ENCODE measurements at places on chromosomes 6 and 20.

- no peak for DNase-seq
Observed at GRCh38 chr6:113809826-113810225, 47.3 kb upstream of the MARCKS start.

DNA sequence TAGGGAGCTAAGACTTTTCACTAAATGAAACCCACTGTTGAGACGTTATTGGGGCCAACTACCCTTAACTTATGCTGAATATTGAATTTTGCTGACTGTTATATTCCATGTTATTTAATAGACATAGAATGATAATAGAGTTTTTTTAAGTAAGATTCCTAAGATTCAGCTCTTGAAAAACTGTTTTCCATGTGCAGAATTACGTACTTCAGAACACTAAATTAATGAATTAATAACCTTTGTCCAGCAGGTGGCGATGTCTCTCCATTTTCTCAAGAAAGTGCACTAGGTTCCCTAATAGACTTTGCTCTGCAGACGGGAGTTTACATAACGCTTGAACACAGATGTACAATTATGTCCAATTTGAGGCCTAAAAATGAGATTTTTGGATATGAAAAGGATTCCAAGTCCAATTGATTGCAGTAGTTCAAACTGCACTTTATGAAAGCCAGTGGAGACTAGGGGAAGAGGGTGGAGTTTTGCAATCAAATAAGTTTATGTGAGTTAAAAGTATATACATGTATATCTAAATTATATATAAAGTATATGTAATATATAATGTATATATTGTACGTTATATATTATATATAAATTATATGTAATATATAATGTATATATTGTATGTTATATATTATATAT lies 282.1 kb downstream of the UST start:
- DNase-seq = peak; percentile 61

GRCh38 chr6:67643281-67643680 lies 991.8 kb upstream of the ADGRB3 start:
- DNase-seq = no peak

DNA sequence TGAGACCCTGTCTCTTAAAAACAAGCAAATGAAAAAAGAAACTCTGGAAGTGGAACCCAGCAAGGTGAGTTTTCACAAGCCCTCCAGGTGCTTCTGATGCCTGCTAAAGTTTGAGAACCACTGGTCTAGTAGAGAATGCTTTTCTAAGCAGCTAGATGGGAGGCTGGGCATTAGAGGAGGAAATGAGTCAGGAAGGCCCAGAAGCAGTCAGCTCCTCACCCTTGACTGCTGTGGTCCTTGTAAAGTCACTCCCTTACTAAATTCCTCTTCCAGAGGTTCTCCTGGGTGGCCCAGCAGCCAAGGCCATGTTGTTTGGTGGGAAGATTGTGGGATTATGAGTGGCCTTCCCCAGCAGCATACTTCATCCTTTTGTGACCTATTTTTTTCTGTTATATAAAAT lies 52.0 kb upstream of the FYN start:
- no peak for DNase-seq

- no peak for DNase-seq
Observed at GRCh38 chr6:117911150-117911549, 4.1 kb downstream of the SLC35F1 start.

- DNase-seq = no peak
Observed at GRCh38 chr20:59571151-59571550, 33.2 kb upstream of the PHACTR3 start.

GRCh38 chr6:87588756-87589407 lies 905 bp downstream of the RARS2 start:
- no peak for DNase-seq

GRCh38 chr6:160951187-160952030 lies 40.2 kb upstream of the MAP3K4 start:
- DNase-seq = no peak

- no peak for DNase-seq
Observed at GRCh38 chr6:32401284-32401963, 5.6 kb downstream of the BTNL2 start.

DNA sequence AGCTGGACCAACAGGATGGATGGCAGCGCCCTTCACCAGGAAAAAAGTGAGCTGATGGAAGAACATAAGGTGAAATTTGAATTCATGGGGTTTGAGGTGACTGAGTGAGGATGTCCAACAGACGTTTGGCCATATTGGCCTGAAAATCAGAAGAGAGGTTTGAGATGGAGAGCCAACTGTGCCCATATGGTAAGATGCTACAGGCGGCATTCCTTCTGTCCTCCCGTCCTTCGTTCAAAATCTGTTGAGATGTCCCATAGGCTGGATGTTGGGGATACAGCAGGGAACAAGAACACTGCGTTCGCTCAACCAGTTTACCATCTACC lies 468 bp upstream of the CMTR1 start:
- no peak for DNase-seq

DNA sequence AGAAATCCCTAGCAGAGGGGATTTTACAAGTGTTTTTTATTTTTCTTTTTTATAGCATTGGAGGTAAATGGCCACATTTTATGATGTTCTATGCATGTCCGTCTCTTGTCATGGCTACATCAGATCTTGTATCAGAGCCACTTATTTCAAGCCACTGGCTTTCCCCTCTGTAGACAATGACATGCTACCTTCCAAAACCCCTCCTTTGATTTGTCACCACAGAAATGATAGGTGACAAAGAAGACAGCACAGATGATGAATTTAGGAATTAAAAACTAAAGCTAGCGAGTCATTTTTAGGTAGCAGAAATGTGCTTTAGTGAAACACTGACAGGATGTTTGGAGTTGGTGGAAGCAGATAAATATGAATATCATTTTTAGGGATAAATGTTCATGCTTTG lies 20.8 kb downstream of the PLCB1 start:
- no peak for DNase-seq

- DNase-seq = no peak
Observed at GRCh38 chr6:92723390-92723931, 695.9 kb downstream of the EPHA7 start.

DNA sequence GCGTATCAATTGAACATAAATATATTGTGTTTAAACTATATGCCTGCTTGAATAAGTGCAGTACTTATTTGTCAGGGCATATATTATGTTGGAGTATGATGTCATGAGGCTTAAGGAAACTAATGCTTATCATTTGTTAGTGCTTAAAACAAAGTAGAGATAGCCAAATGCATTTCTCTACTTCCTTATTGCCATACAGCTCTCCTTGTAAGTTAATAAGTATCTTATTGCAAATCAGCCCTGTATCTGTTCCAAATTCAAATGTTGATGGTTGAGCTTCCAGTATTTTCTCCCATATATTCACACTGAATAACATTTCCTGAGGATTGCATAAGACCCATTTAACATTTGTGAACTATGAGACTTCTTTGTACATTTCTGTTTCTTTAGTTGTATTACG lies 57.8 kb downstream of the CARMIL1 start:
- DNase-seq = no peak

DNA sequence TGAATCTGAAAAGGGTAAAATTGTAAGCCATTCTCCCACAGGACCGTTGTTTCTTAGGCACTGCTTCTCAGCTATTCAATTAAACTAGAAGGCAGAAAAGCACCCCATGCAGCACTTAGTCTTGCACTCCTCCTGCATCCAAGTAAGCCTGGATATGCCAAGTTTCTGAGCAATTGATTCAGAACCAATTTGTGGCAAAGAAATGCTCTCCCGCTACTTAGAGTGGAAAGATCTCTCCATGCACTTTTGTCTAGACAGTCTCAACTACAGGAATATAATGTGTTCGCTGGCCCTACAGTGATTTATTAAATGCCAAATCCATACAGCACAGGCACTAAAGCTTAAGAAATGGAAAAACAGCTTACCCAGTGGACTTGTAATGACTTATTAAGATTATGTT lies 338.5 kb downstream of the HACE1 start:
- no peak for DNase-seq

DNA sequence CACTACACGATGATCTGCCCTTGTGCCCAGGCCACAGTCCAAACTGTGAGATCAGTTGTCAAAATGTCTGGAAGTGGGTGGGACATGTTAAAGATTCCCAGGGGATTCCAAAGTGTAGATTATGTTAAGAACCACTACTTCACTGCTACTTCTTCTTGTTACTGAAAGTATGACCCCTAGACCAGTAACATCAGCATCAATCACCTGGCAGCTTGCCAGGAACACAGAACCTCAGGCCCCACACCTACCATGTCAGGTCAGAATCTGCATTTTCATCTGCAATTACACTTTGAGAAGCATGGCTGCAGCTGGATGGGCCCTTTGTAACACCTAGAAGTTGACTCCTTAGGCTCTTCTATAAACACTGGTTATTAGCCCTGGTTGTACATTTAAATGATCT lies 36.1 kb downstream of the RFPL4B start:
- DNase-seq = no peak

DNA sequence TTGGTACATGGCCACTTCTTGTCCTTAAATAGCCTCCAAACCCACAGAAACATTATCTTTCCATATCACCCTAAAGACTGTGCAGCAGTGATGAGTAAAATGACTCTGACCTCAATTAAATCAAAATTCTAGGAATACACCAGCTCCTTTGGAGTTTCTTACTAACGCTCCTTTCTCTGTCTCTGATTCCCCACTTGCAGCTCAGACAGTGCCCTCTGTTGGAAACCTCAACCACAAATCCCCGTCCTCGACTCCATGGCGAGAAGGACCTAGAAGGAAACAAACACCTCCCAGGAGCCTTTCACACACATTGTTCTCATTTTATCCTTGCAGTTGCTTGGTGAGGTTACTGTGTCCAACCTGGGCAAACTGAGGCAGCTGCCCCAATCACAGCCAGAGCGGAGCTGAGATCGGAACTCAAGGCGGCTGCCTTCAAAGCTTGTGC lies 17.7 kb upstream of the PARD6B start:
- no peak for DNase-seq

- no peak for DNase-seq
Observed at GRCh38 chr6:45920819-45921511, 94.7 kb downstream of the CLIC5 start.

- no peak for DNase-seq
Observed at GRCh38 chr6:36244641-36245280, 25.1 kb upstream of the PNPLA1 start.

DNA sequence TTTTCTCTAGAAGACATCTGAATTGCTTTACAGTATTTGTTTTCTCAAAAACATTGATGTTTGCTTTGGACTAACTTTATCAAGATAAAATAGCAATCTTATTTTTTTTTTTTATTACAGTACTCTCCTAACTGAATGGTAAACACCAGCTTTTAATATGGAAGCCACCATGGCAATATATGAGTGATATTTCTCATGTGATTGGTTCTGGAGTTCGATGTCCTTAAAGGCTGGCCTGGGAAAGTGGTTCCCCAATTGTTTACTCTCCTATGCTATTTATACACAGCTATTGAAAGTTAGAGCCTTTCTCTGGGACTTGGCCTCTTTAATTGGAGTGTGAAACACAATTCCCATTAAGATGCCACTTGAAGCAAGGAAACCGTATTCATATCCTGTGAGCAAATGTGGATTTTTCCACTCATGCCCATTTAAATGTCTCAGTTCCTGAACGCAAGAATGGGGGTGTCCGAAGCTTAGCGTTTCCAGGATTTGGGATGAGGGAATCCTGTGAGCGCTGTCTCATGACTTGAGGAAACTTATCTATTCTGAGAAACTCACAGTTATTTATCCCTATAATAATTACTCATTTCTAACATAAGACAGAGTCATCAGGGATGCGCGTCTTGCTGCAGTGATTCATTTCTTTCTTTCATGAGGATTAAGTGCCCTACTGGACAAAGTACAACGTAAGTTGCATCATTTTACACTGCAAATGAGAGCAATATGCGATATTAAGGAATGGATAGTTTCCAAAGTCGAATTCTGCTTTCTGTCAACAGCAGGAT lies 143.3 kb upstream of the PREP start:
- DNase-seq = no peak

- no peak for DNase-seq
Observed at GRCh38 chr6:167758309-167759023, 68.2 kb upstream of the AFDN start.

- no peak for DNase-seq
Observed at GRCh38 chr6:138099832-138100231, 7.4 kb downstream of the PERP start.

DNA sequence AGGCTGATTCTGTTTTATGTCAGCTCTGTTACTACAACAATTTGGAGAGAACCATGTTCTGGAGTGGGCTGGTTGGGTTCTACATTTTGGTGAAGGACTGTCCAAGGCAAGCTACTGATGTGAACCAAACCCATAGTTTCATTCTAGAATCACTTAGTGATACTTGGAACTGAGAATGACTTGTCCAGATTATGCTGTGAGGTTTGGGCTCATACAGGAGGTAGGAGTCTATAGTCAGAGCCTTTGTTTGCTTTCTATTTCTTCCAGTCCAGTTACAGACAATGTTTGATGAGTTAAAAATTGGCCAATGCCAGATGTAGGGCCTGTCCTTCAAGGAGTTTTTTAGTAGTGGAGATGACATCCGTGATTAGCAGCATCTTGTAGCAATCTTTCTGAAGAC lies 97.9 kb downstream of the LRRC1 start:
- no peak for DNase-seq

GRCh38 chr6:90765895-90766294 lies 179.0 kb upstream of the MAP3K7 start:
- no peak for DNase-seq

DNA sequence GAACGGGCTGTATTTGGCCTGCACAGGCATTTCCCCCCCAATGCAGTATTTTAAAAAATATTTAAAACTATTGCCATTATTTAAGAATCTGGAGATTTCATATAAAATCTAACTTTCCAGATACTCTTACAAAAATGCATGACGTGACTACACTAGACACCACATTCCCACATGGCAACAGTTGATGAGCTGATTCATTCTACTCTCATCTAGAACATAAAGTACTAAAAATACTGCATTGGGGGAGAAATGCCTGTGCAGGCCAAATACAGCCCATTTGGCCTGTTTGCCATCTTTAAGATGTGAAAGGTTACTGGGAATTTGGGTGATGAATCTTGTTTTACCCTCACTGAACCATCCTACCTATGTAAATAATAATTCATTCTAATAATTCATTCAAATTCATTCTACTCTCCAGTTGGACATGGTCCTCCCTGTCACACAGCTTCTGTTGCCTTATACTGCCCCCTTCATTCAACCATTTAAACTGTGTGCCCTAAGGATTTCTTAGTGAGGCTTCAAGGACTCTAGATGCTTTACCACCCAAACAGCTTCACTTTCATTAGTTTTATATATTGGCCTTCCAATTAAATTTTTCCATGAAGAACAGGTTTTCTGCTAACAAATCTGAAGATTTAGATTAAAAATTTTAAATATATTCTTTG lies 6.9 kb upstream of the ZSCAN16 start:
- no peak for DNase-seq

- no peak for DNase-seq
Observed at GRCh38 chr6:2665146-2666070, 85.3 kb downstream of the MYLK4 start.

GRCh38 chr6:3385660-3386151 lies 71.1 kb downstream of the SLC22A23 start:
- DNase-seq = no peak

- no peak for DNase-seq
Observed at GRCh38 chr20:37228656-37229055, 33.0 kb downstream of the GHRH start.

- no peak for DNase-seq
Observed at GRCh38 chr6:156996265-156996664, 219.1 kb downstream of the ARID1B start.

GRCh38 chr20:8346700-8347270 lies 214.7 kb downstream of the PLCB1 start:
- DNase-seq = no peak
